ENCODE measurements at places on chromosomes 5 and 9.

DNA sequence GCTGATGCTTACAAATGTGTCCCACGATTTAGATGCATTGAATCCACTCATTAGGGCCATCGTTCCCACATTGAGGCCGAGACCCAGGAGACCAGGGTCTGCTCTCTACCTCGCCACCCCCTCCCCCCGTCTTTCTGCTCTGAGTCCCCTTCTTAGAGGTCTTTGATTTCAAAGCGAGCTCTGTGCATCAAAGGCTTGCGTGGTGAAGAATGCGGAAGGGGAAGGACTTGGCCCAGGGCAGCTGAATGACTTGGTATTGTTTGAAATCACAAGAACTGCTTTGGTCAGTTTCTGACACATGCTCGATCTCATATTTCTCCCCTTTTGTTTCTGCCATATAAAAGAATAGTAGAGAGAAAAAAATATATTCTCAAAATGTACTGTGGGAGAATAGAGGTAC lies 78.3 kb upstream of the IRX1 start:
- no peak for DNase-seq

DNA sequence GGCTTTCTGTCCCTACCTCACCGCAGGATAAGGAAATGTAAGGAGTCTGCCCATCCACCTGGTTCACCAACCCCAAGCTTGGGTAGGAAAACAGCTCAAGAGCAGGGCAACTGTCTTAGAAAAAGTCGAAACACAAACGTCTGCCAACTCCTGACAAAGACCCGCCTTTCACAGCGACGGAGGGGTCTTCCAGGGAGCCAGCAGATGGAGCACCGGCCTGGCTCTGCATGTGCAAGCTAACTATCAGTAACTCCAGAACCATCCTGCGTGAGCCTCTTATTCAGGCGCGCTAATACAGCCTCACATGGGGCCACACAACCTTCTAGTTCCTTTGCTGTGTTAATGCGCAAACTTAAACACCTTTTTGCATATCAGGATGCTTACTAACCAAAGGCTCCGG lies 26.9 kb downstream of the CAMSAP1 start:
- no peak for DNase-seq

DNA sequence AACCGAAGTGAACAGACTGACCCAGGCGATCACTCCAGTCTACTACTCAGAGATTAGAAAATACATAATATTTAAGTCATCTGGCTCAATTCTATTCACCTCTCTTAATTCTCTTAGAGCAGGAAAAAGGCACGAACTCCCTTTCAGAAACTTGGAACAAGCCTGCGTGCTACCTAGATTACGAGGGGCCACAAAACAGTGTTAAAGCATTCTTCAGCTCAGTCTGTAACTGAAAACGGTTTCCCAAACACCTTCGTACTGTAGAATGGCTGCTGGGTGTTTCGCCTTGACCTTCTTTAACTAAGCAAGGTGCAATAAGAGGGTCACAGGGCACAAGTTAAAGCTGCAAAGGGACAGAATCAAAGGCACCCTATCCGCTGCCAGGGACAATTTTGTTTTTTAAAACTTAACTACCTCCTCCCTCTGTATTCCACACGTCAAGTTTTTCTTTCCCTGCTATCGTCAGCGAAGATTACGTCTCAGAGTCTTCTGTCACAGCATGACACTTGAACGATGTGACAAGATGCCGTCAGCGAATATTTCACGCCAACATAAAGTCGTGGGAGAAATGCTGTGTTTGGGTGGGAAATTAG lies 687 bp downstream of the LYSMD3 start:
- no peak for DNase-seq

DNA sequence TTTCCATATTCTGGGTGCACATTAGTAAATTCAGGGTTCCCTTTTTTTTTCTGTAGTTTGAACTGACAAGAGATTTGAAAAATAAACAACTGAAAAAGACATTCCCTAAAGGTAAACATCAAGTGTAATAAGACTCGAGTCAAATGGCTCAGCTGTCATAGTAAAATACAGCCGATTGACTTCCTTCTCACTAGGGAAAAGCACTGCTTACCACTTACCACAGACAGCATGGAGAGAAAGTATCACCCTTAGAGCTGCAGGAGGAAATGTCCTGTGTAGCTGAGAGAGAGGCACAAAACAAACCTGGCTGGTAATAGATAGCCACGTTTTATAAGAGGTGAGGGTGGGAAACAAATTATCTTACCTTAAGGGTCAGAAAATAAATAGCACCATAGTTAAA lies 12.1 kb upstream of the DMAC1 start:
- DNase-seq: no peak

GRCh38 chr5:2741956-2742355 lies 9.5 kb downstream of the IRX2 start:
- DNase-seq: no peak

GRCh38 chr5:125042261-125042890 lies 295.9 kb upstream of the ZNF608 start:
- no peak for DNase-seq

DNA sequence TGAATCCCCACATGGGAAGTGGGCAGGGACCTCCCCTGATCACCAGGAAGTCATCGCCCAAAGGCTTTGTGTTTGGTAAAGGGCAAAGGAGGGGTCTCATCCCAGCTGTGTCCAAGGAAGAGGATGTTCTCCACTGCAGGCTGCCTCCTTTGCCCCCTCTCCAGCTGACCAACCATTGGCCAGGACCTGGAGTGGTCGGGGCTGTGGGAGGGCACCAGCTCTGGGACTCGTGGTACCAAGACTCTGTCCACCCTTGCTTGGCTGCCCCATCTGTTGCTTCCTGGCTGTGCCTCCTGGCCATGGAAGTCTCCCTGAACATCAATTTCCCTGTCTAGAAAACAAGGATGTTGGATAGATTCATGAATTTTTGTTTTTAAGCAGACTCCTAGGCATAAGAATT lies 34.1 kb downstream of the COL15A1 start:
- no peak for DNase-seq

All from stimulated activated CD4-positive, alpha-beta T cell treated with anti-CD3 and anti-CD28 coated beads, Interleukin-1b, Interleukin-23, amount 100 ng/mL, for 4 hours (primary cell).